Lung (tissue), 17 donors: ENCODE measurements at places on chromosomes 11 and 22. TPM values are rescaled to one million over a fixed set of nuclear protein-coding genes. Genes with fewer than 3 reads are reported as not detected.

DNA sequence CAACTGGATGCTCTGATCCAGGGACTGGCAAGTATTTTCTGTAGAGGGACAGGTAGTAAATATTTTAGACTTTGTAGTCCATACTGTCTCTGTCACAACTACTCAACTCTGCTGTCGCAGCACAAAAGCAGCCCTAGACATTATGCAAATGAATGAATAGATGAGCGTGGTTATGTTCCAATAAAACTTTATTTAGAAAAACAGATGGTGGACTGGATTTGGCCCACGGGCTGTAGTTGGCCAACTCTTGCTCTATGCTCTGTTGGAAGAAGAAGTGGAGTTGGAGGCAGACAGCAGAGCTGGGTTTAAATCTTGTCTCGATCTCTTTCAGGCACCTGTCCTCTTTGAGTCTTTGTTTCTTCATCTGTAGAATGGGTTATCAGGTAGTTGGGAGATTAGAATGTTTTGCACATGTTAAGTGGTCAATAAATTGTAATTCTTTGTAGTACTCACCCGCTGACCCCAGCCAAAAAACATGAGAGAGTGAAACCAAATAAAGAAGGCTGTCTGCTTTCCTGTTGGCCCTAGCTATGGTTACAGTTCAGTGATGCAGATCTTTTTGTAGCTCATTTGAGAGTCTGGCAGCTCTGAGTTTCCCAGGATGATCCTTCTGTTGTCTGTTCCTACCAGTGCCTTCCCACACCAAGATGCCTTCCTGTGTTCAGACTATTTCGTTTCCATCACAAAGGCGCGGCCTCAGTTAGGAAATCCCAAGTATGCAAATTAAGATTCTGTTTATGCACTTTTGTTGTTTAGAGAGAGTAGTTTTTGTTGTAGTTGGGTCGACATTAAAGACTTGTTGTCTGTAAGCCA, 198.1 kb upstream of the SEZ6L start:
- H3K27me3 ChIP-seq: peaks cover 3% of the 10 kb centered on the region
- H3K36me3 ChIP-seq: peaks cover 16% of the 10 kb centered on the region
- H3K27ac ChIP-seq: no peak overlapping the region

DNA sequence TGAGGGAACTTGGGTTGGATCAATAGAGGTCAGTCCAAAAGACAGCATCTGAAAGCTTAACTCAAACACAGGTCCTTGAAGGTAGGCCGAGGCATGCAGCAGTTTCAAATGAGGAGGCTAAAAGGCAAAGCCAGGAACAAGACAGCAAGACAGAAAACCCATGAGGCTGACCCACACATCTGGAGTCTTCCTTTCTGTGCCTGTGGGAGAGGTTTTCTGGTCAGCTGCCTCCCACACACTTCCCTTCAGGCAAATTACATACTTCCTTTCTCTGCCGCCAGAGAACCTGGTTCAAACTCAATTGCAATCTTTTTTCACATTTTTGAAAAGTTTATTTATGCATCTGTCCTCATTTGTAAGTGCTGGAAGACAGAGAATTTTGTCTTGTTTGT, 29.8 kb upstream of the CRTAM start:
- H3K4me1 ChIP-seq: peaks cover 4% of the 10 kb centered on the region
- DNase-seq: peak; percentile 76
- H3K4me3 ChIP-seq: no peak overlapping the region
- no peaks in the 10 kb centered on the region for H3K27me3 ChIP-seq
- peak overlapping the region; percentile 52 for H3K27ac ChIP-seq

DNA sequence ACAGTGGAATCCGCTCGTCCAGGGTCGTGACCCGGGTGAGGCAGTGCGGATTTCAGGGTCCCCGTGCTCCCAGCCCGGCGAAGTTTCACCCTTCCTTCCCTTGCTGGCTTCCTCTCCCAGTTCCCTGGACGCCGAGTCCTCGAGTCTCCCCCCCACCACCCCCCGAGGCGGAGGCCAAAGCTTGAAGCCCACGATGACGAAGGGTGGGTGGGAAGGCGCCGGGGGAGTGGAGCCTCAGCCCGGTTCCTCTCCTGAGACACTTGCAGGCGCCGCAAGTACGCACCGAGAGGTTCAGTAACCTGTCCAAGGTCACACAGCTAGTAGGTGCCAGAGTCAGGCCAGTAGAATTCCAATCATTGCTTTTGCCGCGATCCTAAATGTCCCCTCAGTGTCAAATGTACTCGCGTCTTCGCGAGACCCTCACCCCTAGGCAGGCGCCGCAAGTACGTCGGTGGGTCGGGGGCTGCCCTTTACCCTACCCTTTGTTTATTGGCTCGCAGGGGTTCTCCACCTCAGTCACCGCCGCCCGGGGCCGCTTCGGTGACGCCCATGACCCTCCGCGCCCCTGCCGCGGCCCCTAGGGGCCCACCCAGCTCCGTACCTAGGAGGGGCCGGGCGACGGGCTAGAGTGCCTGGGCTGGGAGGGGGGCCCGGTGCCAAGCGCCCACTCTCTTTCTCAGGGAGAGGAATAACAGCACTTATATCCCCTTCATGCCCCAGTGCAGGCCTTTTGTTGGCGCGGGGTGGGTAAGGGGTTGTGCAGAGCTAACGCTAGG, 5.7 kb upstream of the CHRM1 start:
- DNase-seq: no peak
- peaks cover 28% of the 10 kb centered on the region for H3K4me1 ChIP-seq
- H3K4me3 ChIP-seq: no peak overlapping the region

DNA sequence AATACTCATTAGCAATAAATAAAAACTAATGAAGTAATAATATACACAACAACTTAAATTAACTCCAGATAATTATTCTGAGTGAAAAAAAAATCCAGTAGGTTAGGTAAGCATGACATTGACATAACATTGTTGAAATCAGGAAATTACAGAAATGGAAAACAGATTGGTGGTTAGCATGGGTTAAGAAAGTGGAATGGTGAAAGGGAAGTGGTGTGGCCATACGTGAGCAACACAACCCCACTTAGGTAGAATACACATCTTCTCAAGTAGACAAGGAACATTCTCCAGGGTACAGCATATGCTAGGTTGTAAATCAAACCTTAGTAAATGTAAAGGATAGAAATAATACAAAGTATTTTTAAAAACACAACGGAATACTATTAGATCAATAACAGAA, 30.2 kb upstream of the CLTCL1 start:
- no peaks in the 10 kb centered on the region for H3K4me1 ChIP-seq
- H3K27me3 ChIP-seq: no peaks in the 10 kb centered on the region
- H3K36me3 ChIP-seq: no peaks in the 10 kb centered on the region
- no peak for DNase-seq

DNA sequence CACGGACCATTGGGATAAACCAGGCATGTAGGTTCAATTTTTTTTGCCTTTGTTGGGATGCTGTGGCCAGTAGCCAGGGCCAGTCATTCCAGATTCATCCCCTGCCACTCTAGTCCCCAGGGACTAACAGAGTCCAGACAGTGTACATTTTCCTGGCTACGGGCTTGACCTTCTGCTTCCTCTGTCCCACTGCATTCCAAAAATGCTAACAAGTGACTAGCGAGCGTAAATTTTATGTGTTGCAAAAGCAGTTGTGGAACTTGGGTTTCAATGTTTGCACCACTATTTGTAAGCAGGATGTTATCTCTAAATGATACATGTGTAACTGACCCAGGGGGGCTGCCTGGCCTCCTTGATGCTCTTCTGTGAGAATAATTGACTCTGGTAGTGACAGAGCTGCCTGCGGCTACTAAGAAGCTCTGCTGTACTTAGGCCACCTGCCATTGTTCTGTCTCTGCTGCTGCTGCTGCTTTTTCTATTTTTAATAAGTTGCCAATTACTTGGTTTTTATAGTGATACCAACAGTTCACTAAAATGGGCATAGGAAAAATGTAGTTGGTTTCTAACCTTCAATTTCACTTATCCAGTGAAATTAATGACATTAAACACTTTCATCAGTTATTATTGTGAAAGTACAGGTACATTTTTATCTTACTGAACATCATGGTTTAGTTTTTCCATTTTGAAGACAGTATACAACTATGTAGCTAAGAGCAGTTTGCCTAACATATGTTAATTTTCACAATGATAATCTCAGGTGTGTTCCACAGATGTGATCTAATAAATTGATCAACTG, 26.8 kb downstream of the TNRC6B start:
- peak; percentile 39 for DNase-seq
- H3K27me3 ChIP-seq: no peaks in the 10 kb centered on the region
- H3K4me1 ChIP-seq: peaks cover 45% of the 10 kb centered on the region
- no peaks in the 10 kb centered on the region for H3K36me3 ChIP-seq

DNA sequence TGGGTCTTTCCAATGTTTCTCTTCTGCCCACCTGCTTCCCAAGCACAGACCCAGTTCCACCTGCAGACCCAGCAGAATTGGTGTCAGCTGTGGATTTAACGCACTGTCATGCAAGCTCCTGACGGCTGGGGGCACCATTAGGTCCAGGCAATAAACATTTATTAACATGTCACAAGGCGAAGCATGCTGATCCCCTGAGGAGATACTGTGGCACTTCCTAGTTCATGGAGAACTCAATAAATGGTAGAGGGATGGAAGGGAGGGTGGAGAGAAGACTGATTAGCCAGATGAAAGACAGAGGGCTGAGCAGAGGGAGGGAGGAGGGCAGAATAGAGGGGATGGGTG, 68.3 kb upstream of the TSPAN18 start:
- H3K36me3 ChIP-seq: no peaks in the 10 kb centered on the region
- no peak for DNase-seq
- no peaks in the 10 kb centered on the region for H3K4me1 ChIP-seq
- no peak overlapping the region for H3K27ac ChIP-seq

- no peak overlapping the region for H3K27ac ChIP-seq
- H3K4me1 ChIP-seq: no peaks in the 10 kb centered on the region
- DNase-seq: no peak
- no peaks in the 10 kb centered on the region for H3K27me3 ChIP-seq
Measured at GRCh38 chr11:46200537-46201281, 76.8 kb upstream of the CREB3L1 start.

GRCh38 chr11:77096591-77097019, 6.0 kb upstream of the OMP start:
- no peaks in the 10 kb centered on the region for H3K4me1 ChIP-seq
- H3K27ac ChIP-seq: no peak overlapping the region
- H3K36me3 ChIP-seq: no peaks in the 10 kb centered on the region
- H3K4me3 ChIP-seq: no peak overlapping the region

The SLN gene
- not detected for total RNA-seq

The MYBPC3 gene
- 1.1 TPM for total RNA-seq

The OR52E8 gene
- total RNA-seq: 0.18 TPM

The DDX25 gene
- 0.14 TPM for total RNA-seq
